ENCODE measurements at places on chromosomes 11 and 22. TPM values are rescaled to one million over a fixed set of nuclear protein-coding genes. Genes with fewer than 3 reads are reported as not detected.

GRCh38 chr22:41469218-41469851 lies 418 bp downstream of the ACO2 start:
- peak overlapping the region; percentile 97 for H3K27ac ChIP-seq
- peaks cover 15% of the 10 kb centered on the region for H3K4me1 ChIP-seq
- peak overlapping the region; percentile 99 for H3K4me3 ChIP-seq
- peak; percentile 30 for DNase-seq

- H3K36me3 ChIP-seq = peaks cover 32% of the 10 kb centered on the region
- no peak overlapping the region for H3K4me3 ChIP-seq
- H3K4me1 ChIP-seq = no peaks in the 10 kb centered on the region
- H3K27ac ChIP-seq = no peak overlapping the region
- H3K27me3 ChIP-seq = no peaks in the 10 kb centered on the region
Measured at GRCh38 chr11:102382384-102382783, 35.4 kb downstream of the BIRC2 start.

GRCh38 chr22:36727927-36728488 lies 24.5 kb upstream of the CACNG2 start:
- DNase-seq = no peak
- no peak overlapping the region for H3K4me3 ChIP-seq
- no peak overlapping the region for H3K27ac ChIP-seq
- no peaks in the 10 kb centered on the region for H3K36me3 ChIP-seq

GRCh38 chr11:27786331-27786730 lies 86.1 kb upstream of the BDNF start:
- no peak overlapping the region for H3K27ac ChIP-seq
- H3K36me3 ChIP-seq = no peaks in the 10 kb centered on the region
- H3K27me3 ChIP-seq = no peaks in the 10 kb centered on the region

DKK3 gene
- 61.1 TPM for total RNA-seq

LRRC32 gene
- total RNA-seq = 21.8 TPM

MYRF gene
- 0.49 TPM for total RNA-seq

DNA sequence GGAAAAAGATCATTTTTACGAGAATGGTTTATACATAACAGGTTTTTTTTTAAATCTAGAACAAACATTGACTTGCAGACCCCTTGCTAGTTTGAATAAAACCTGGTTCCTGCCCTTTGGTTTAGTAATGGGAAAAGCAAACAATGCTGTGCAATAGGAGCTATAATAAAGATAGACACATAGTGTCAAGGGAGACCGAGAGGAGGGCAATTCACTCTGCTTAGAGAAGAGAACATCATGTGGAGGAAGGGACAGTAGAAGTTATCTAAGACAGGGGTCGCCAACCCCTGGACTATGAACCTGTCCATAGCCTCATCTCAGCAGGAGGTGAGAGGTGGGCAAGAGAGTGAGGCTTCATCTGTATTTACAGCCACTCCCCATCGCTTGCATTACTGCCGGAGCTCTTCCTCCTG lies 7.0 kb upstream of the RDX start:
- no peaks in the 10 kb centered on the region for H3K27me3 ChIP-seq
- DNase-seq = no peak
- H3K36me3 ChIP-seq = no peaks in the 10 kb centered on the region
- no peak overlapping the region for H3K4me3 ChIP-seq

DEUP1 gene
- total RNA-seq = 0.04 TPM

MAPK8IP1 gene
- total RNA-seq = 29.3 TPM

DNA sequence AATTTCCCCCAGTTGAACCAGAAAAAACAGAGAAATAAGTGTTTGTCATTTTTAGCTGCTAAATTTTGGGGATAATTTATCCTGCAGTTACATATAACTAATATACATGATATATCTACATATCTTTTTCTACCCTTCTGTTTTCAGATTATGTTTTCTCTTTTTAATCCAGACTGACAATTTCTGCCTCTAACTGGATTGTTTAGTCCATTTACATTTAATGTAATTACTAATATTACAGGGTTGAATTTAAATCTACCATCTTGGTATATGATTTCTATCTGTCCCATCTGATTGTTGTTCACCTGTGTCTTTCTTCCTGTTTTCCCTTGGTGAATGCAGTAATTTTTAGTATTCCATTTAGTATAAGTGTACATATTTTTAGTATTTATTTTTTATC lies 5.7 kb downstream of the NNMT start:
- no peaks in the 10 kb centered on the region for H3K4me1 ChIP-seq
- H3K4me3 ChIP-seq = no peak overlapping the region
- no peak overlapping the region for H3K27ac ChIP-seq
- H3K27me3 ChIP-seq = no peaks in the 10 kb centered on the region
- peaks cover 4% of the 10 kb centered on the region for H3K36me3 ChIP-seq

DNA sequence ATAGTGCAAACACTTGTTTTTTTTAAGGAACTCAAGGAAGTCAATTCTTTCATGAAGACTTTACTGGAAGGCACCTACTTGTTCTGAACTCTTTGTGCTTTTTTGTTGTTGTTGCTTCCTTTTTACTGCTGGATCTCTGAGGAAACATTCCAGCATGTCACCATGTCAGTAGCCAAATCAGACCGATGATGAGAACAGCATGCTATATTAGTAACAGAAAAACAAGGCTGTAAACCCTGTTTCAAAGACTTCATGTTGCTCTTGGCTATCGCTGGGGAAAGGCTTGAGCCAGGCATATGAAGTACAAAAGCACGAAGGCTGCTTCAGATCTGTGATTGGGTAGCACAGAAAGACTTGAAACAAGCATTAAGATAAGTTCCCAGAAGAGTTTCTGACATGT lies 125.6 kb upstream of the SLC5A12 start:
- no peak overlapping the region for H3K4me3 ChIP-seq
- no peak overlapping the region for H3K27ac ChIP-seq
- peak; percentile 87 for DNase-seq
- no peaks in the 10 kb centered on the region for H3K36me3 ChIP-seq
- peaks cover 4% of the 10 kb centered on the region for H3K4me1 ChIP-seq

GRCh38 chr22:38126928-38127668 lies 16.6 kb upstream of the BAIAP2L2 start:
- DNase-seq = no peak
- H3K27me3 ChIP-seq = no peaks in the 10 kb centered on the region
- H3K4me3 ChIP-seq = no peak overlapping the region
- H3K4me1 ChIP-seq = peaks cover 3% of the 10 kb centered on the region

DNA sequence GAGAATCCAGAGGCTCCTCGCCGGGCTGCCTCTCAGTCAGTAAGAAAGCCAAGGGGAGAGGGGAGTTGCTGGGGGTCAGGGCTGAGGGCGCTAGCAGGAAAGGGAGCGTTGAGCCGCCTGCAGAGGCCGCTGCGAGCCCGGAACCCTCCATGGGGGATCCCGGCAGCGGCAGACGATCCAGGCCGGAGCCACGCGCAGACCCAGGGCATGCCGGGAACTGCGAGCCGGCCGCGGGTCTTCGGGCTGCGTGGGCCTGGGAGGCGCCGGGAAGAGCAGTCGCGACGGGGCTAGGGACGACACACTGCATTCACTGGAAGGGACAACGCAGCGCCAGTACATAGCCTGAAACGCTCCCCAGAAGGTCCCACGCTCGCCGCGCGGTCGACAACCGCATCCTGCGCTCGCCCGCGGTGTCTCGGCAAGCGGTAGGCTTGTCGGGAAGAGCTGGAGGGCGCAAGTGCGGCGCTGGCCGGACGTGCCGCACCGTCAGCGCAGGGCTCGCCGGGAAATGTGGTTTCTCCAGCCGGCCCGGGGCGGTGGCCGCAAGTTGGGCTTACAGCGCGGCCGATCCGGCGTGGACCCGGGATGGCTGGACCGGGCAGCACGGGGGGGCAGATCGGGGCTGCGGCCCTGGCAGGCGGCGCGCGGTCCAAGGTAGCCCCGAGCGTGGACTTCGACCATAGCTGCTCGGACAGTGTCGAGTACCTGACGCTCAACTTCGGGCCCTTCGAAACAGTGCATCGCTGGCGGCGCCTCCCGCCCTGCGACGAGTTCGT lies at the start of gene LZTR1:
Gene LZTR1 (plus strand): TSS at position 511 of the 776 bp plus-strand sequence. CDS start 75 bp downstream, at position 586.
- H3K36me3 ChIP-seq = peaks cover 19% of the 10 kb centered on the region
- H3K4me1 ChIP-seq = peaks cover 28% of the 10 kb centered on the region
- H3K27me3 ChIP-seq = peaks cover 13% of the 10 kb centered on the region
- DNase-seq = peak; percentile 93

GRCh38 chr22:28018461-28018927 lies 99.4 kb upstream of the PITPNB start:
- H3K4me3 ChIP-seq = no peak overlapping the region
- H3K4me1 ChIP-seq = peaks cover 43% of the 10 kb centered on the region
- no peak for DNase-seq
- H3K27ac ChIP-seq = no peak overlapping the region
- H3K27me3 ChIP-seq = no peaks in the 10 kb centered on the region
- peaks cover 36% of the 10 kb centered on the region for H3K36me3 ChIP-seq

MPST gene
- 56.0 TPM for total RNA-seq

DNA sequence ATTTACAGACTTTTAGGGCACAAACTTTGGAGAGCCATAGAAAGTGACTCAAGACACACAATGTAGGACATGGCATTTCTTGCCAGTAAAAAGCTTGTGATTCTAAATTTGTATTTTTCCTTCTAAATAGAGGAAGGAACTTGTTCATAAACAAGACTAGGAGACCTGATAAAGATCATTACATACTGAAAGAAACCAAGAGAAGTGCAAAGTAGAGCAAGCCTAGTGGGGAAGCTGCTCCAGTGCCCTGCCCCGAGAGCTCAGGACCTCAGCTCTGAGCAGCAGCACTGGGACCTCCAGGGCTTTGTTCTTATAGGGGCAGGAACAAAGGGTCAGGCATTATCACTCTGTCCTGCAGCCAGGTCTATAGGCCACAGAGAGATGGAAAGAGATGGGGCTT lies 7.2 kb downstream of the IRAG1 start:
- H3K36me3 ChIP-seq = no peaks in the 10 kb centered on the region
- H3K27ac ChIP-seq = no peak overlapping the region
- H3K4me3 ChIP-seq = no peak overlapping the region
- no peaks in the 10 kb centered on the region for H3K27me3 ChIP-seq
- no peak for DNase-seq

GRCh38 chr11:96388891-96389719 lies 607 bp downstream of the CCDC82 start:
- peaks cover 4% of the 10 kb centered on the region for H3K4me1 ChIP-seq
- no peaks in the 10 kb centered on the region for H3K27me3 ChIP-seq
- DNase-seq = peak; percentile 85
- no peaks in the 10 kb centered on the region for H3K36me3 ChIP-seq
- H3K4me3 ChIP-seq = peak overlapping the region; percentile 97

C11orf86 gene
- not detected for total RNA-seq

DNA sequence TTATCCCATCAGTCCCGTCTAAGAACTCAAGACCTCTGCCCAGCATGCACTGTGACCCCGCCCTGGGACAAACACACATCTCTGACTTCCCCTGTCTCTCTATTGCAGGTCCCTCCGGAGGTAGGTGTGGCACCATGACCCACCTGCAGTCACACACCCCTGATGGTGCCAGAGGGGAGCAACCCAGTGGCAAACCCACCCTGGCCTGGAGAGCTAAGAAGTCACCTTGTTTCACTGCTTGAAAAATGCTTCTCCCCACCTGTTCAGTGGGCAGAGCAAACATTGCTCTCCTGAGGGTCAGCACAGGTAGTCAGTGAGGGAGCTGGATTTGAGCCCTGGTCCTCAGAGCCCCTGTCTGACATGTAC lies 23.9 kb downstream of the CAPN1 start:
- H3K4me3 ChIP-seq = no peak overlapping the region
- no peaks in the 10 kb centered on the region for H3K27me3 ChIP-seq
- peaks cover 69% of the 10 kb centered on the region for H3K36me3 ChIP-seq

DNA sequence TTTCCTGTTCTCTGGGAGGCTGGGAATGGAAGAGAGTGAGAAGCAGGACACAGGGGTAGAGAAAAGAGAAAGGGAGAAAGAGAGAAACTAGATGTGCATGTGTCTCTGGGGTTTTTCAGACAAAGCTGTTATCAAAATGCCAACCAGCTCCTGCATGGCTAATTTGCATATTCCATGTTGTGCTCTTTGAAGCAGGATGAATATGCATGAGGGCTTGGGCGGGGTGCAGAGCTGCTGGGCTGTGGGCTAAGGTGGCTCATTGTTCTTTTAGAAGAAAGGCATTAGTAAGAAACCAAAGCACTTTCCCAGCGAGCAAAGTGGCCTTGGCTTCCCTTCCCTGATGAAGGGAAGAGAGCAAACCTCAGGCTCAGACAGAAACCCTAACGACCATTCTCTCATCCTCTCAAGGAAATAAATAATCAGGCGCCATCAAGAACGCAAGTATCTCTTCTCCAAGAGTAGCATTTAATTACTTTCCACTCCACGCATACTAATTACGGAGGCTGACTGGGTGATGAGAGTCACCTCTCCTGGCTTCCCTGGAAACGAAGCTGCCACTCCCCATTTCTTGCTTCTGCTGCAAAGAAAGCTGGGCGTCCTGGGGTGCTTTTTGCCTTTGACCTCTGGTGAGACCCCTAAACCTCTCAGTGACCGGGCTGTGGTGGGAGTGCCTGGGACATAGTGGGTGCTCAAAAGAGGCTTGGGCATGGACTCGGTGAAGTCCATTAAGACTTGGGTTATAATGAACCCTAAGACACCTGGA lies 54.2 kb downstream of the FEZ1 start:
- H3K27ac ChIP-seq = no peak overlapping the region
- DNase-seq = no peak
- H3K36me3 ChIP-seq = no peaks in the 10 kb centered on the region
- H3K4me1 ChIP-seq = peaks cover 9% of the 10 kb centered on the region
- H3K27me3 ChIP-seq = peaks cover 19% of the 10 kb centered on the region

GRCh38 chr11:56783448-56784041 lies 35.0 kb upstream of the OR9G4 start:
- H3K36me3 ChIP-seq = no peaks in the 10 kb centered on the region
- no peaks in the 10 kb centered on the region for H3K27me3 ChIP-seq

DNA sequence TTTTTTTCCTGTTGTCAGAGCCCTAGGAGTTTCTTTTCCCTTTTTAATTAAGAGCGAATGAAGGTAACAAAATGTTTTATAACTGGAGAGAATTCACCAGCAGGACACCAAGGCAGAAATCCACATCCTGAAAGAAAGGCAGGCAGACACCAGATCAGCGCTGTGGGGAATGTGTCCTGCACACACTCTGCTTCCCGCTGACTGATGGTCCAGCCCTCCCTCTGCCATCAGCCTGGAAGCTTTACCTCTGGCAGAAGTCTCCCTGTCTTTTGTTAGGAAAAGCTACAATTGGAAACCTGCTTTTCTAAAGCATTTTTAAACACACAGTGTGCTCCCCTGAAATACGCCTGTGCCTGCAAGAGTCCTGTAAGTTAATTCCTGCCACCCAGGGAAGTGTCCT lies 638.5 kb downstream of the NTM start:
- DNase-seq = no peak
- no peaks in the 10 kb centered on the region for H3K4me1 ChIP-seq
- H3K27ac ChIP-seq = no peak overlapping the region
- H3K36me3 ChIP-seq = no peaks in the 10 kb centered on the region
- H3K27me3 ChIP-seq = peaks cover 3% of the 10 kb centered on the region

NPTXR gene
- total RNA-seq = 2.2 TPM

Measured in muscle of leg (tissue), 16 donors.